CD4-positive, alpha-beta T cell treated with Interleukin-6 for 4 hours (primary cell): ENCODE measurements at places on chromosomes 1 and 21.

GRCh38 chr1:201709564-201710295 lies 119.2 kb upstream of the IPO9 start:
- peak; percentile 62 for DNase-seq

GRCh38 chr1:205294175-205294917 lies 27.2 kb downstream of the NUAK2 start:
- DNase-seq = no peak

- no peak for DNase-seq
These were observed 15.8 kb upstream of the TTC22 start for GRCh38 chr1:54816951-54817350.

GRCh38 chr1:172883387-172883791 lies 167.4 kb downstream of the TNFSF18 start:
- DNase-seq = no peak

- DNase-seq = no peak
These were observed 111.0 kb downstream of the ACTL8 start for GRCh38 chr1:17865912-17866739.

DNA sequence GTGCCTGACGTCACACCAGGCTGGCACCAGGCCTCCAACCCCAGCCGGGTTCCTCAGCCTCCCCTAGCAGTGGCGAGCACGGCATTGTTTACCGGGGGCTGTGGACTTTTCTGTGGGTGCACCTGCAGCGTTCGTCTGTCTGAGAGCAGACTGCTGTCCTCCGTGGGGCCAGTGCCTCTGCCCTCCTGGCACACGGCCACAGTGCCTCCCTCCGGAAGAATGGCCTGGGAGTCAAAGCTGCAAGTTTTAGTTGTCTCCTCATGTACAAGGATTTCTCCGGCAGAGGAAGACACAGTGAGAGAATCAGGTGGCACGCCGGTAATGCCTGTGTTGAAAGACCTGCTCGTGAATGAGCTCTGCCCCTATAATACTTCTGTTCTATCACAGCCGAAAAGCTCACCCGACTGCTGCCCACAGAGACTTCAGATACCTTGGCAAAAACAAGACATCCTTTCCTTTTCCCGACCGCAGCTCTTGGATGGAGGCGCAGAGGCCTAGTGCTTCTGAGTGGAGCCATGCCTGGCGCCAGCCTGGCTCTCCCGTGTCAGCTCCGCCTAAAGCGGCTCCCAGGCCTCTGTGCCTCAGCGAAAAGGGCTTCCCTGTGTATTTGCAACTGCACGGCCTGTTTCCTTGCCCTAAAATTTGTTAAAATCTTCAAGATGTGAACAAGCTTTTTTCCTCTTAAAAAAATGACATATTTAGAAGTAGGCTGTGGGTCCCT lies 71.4 kb downstream of the AGPAT3 start:
- DNase-seq = no peak

GRCh38 chr1:61853583-61853982 lies 111.3 kb downstream of the PATJ start:
- DNase-seq = no peak

GRCh38 chr1:115727706-115728249 lies 40.7 kb downstream of the CASQ2 start:
- no peak for DNase-seq

GRCh38 chr1:174401075-174401474 lies 46.7 kb upstream of the GPR52 start:
- no peak for DNase-seq

DNA sequence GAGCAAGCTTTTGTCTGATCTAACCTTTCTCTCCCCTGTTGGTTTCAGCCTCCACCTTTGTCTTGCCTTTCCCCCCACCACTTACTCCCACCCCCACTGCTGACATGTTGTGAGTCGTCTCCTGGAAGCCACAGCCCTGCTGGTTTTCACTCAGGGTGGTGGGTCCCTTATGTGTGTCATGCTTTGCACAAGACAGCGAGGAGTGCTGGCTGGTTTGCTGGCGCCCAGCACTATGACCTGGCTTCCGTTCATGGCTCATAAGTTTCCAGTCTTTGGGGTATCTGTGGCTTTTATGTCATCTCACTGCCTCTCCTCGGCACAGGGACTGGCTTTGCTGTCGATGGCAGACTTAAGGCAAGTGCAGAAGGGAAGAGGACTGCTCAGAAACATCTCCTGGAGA lies 177.7 kb downstream of the KIF26B start:
- no peak for DNase-seq

GRCh38 chr1:163082971-163083370 lies 13.8 kb downstream of the RGS4 start:
- no peak for DNase-seq
